Stimulated activated CD4-positive, alpha-beta T cell treated with anti-CD3 and anti-CD28 coated beads, Interleukin-12 subunit alpha, Interleukin-12 subunit beta, amount 100 ng/mL, for 24 hours (primary cell): ENCODE measurements at places on chromosomes 2 and 18.

- DNase-seq = no peak
Observed at GRCh38 chr18:9898792-9899549, 13.2 kb downstream of the TXNDC2 start.

DNA sequence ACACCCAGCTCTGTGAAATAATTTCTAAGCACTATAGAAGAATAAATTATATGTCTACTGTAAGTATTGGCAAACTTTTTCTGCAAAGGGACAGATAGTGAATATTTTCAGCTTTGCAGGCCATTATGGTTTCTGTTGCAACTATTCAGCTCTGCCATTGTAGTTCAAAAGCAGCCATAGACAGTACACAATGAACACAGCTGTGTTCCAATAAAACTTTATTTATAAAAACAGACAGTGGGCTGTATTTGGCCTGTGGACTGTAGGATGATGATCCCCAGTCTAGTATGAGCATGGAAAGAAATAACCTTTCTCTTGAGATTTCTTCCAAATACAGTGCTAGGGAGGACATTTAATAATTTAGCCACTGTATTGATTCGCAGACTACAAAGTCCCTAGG lies 35.2 kb upstream of the THOC1 start:
- DNase-seq = no peak

- no peak for DNase-seq
Observed at GRCh38 chr18:63376538-63376937, 9.5 kb upstream of the KDSR start.

- no peak for DNase-seq
Observed at GRCh38 chr2:603427-603826, 73.8 kb downstream of the TMEM18 start.

DNA sequence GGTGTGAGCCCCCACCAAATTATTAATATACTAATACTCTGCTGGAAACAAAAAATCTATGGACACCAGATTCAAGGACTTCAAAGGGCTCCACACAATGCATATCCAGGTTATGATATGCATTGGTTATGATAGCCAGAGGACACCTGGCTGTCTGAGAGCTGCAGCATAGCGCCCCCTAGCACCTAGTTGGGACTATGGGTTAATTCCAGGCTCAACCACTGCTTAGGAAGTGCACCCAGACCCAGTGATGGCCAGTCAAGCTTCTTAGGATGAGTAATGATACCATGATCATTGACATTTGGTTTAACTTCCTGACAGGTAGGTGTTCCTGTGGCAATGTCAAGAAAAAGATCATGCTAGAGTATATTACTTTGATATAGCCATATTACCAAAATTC lies 3.8 kb upstream of the FRZB start:
- no peak for DNase-seq

- DNase-seq = no peak
Observed at GRCh38 chr2:230891509-230891908, 26.8 kb downstream of the ITM2C start.
